Hematopoietic multipotent progenitor cell (in vitro differentiated cells): ENCODE measurements at places on chromosomes 5 and 9.

- DNase-seq = peak; percentile 64
Observed at GRCh38 chr5:172802567-172803176, 31.4 kb upstream of the ERGIC1 start.

GRCh38 chr5:63687854-63688516 is 274.3 kb downstream of the HTR1A start:
- DNase-seq = no peak

DNA sequence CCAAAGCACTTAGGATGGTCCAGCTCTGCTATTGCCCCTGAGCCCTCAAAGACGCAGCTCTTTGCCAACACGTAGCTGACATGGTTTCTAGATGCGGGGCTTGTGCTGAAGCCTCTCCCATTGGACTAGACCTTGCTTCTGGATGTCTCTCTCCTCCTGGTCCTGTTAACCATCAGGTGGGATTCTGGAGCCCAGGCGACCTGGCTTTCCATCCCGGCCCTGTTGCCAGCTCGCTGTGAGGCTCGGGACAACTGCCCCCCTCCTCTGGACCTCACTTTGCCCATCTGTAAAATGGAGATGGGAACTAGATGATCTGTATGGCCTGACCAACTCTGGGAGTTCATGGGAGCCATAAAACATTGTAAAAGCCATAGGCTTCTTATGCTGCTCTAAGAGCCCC is 4.0 kb downstream of the DBH start:
- DNase-seq = no peak

DNA sequence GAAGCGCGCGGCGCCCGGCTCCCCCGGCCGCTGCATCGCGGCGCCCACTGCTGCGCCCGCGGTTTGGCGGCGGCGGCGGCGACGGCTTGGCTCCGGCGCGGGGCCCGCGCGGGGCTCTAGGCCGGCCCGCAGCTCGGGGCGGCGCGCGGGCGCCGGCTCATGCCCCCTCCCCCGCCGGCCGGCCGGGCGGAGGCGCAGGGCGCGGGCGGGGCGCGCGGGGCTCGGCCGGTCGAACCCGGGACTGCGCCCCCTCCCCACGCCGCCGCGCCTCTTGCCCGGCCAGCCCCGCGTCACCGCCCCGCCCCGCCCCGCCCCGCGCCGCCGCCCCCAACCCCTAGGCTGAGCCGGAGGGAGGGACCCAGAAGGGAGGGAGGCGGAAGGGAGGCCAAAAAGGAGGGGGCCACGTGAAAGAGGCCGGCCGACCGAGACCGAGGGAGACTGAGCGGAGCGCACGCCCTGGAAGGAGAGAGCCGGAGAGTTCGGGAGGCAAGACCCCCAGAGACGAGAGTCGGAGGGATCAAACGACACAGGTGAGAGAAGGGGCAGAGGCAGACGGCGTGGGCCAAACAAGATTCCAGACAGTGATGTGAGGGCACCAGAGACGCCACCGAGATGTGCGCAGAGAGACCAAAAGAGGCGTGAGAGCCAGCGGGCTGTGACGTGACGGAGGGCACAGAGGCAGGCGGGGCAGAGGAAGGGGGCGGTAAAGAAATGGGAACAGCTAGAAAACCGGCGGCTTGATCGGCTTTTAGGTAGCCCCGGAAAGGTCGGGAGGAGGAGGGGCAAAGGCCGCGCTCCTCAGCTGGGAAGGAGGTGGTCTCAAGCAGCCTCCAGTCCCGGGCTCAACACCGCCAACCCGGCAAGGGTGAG is at the start of gene BARX1:
Gene BARX1 (minus strand): TSS at position 245 of the 870 bp plus-strand sequence. CDS start 209 bp downstream, at position 36.
- DNase-seq = no peak

DNA sequence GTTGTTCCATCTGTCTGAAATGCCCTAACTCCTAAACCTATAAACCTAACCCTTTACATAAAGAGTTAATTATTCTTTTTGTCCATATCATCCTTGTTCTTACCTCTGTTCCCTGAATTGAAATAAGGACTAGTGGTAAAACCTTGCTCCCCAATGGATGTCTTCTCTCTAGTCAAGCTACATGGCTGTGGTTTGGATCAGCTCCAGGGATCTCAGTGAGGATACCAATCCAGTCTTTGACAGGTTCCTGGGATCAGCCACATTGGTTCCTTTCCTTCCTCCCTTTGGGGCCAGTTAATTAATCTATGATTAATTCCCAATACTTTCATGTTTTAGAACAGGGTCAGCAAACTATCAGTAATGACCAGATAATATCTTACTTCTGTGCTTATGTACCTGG is 151.6 kb downstream of the SIL1 start:
- DNase-seq = no peak

DNA sequence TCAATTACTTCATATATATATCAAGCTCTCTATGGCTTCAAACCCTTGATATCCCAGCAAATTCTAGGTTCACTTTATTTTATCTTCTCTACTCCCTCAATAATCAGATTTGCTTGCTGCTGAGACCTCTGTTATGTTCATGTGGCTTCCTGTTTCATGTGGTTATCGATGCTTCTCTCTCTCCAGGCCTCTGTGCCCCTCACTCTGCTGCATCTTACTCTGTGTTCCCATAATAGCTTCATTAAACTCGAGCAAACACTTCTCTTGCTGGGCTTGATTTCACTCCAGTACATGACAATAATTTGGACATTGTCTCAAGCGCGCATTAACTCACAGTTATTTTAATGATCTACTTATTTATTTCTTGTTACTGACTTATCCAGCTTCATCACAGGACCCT is 798.8 kb downstream of the CDH9 start:
- no peak for DNase-seq

DNA sequence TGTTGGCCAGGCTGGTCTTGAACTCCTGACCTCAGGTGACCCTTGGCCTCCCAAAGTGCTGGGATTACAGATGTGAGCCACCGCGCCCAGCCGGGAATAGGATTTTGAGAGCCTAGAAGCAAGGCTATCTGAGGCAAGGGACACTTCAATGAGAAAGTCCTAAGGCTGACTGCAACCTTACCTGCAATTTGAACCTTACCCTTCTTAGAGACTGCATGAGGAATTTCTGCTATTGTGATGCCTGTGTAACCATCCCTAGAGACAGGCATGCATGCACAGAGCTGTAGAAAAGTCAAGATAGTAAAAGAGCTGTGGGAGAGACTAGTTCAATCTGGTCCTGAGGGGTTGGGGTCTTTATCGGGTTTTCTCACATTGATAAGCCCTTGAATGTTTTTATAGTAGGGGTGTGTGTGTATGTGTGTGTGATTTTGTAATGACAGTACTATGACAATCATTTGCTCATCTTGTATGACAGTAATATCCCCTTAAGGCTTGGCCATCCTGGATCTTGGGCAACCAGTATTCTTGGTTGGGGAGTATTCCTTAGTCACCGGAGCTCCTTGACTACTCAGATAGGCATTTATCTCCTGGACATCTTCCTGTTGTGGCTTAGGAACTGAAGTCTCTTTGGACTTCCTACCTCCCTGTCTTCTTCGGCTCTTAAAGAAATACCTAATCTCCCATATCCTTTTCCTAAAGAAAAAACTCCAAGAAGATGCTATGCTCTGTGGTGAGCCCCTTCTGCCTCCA is 11.2 kb downstream of the DNAJB5 start:
- DNase-seq = no peak

- peak; percentile 62 for DNase-seq
Observed at GRCh38 chr9:100598641-100599145, 20.8 kb downstream of the CAVIN4 start.

GRCh38 chr9:87546704-87547103 is 49.0 kb downstream of the DAPK1 start:
- no peak for DNase-seq

DNA sequence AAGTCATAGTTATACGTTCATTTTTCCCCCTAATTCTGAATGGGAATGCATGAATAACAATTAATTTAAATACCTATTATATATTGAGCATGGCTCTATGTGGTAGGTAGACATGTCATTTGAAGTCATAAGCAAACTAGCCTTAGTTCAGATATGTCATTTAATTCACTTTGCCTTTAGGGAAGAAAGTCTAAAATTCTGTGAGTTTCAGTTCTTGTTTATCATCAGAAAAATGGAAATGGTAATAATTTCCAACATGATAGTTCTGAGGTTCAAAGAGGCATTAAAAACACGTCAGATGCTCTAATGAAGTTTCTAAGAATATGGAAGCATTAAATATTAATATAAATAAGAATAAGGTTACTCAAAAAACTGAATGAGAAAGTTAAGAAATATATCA is 13.1 kb upstream of the ANXA1 start:
- no peak for DNase-seq

- DNase-seq = no peak
Observed at GRCh38 chr5:145473042-145473642, 362.0 kb downstream of the PRELID2 start.

GRCh38 chr5:179221196-179221876 is 123.9 kb downstream of the ADAMTS2 start:
- DNase-seq = no peak

DNA sequence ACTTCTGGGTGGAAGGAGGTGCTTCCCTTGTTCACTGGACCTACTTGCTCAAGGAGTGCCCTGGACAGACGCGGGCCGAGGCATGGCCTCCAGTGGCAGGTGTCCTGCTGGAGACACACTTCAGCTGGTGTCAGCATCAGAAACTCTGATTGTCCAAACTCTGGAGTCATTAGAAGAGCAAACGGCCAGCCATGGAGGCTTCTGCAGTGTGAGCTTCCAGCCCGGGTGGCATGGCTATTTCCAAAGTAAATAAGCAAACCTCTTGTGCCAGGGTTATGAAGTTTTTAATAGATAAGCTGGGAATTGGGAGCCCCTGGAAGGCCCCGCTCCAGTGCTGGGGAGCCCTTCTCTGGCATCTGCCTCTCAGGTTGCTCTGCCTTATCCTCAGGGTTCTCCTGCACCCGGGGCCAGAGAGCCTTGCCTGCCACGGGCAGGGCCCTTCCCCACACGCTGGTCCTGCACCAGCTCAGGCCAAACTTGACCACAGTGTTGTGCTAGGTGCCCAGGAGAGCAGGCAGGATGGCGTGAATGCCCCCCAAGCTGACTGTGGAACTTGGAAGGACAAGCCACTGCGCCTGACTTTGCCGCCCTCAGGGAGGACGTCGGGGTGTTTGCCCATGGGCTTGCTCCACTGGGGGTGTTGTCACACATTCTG is 285.6 kb downstream of the GADD45G start:
- no peak for DNase-seq

- DNase-seq = no peak
Observed at GRCh38 chr5:112656451-112656850, 81.2 kb upstream of the APC start.
